ENCODE measurements at places on chromosomes 4 and X.

DNA sequence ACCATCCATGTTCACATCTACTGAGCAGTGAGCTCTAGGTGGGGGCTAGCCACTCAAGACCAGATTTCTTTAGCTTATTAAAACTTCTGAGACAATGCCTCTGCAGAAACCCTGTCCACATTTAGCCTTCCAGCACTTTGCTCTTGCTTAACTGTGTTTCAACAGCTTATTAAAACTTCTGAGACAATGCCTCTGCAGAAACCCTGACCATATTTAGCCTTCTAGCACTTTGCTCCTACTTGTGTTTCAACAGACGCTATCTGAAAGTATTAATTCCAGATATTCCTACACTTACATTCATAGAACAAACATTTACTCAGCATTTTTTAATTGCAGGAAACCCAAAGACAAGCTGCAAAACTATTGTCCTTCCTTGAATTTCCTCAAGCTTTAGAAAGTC is 91.9 kb downstream of the SEL1L3 start:
- no peak for DNase-seq

- no peak for DNase-seq
Observed at GRCh38 chr4:11720292-11720691, 291.6 kb upstream of the HS3ST1 start.

DNA sequence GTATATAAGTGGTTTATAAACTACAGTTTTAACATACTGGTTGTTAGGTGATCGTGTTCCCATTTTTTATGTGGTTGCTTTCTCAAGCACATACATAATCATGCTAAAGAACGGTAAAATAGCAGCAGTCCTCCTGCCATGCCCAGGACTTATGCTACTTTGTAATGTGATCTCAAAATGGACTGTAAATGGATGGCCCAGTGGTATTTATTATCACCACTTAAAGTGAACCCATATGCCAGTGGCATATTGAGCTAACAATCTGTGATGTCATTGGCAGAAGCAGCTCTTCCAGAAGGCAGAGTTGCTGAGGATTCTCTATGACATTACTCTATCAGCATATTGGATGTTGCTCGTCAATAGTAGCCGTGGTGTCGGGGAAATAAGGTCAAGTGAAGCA is 28.6 kb downstream of the ANK2 start:
- no peak for DNase-seq

- no peak for DNase-seq
Observed at GRCh38 chr4:7166981-7167700, 25.2 kb upstream of the SORCS2 start.

- no peak for DNase-seq
Observed at GRCh38 chrX:49139713-49140112, 16.2 kb upstream of the GPKOW start.

GRCh38 chrX:41473936-41474725 is 27.0 kb downstream of the NYX start:
- no peak for DNase-seq

- DNase-seq: no peak
Observed at GRCh38 chr4:118289794-118290193, 63.0 kb downstream of the PRSS12 start.

GRCh38 chrX:45824471-45824870 is 623.8 kb upstream of the DIPK2B start:
- peak; percentile 29 for DNase-seq

- DNase-seq: no peak
Observed at GRCh38 chrX:21412029-21412428, 37.8 kb downstream of the CNKSR2 start.

DNA sequence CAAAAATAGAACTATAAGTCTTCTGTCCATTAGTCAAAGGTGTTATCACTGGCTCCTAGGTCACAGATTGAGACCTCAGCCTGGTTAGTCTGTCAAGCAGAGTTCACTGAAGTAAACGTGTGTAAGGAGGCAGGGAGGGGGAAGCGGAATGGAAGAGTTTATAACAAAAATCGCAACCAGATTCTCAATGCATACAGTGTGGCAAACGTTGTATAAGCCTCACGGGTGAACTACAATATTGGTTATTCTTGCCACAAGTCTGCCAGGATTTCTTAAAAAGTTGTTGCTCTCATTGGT is 114.8 kb downstream of the AMELX start:
- no peak for DNase-seq

DNA sequence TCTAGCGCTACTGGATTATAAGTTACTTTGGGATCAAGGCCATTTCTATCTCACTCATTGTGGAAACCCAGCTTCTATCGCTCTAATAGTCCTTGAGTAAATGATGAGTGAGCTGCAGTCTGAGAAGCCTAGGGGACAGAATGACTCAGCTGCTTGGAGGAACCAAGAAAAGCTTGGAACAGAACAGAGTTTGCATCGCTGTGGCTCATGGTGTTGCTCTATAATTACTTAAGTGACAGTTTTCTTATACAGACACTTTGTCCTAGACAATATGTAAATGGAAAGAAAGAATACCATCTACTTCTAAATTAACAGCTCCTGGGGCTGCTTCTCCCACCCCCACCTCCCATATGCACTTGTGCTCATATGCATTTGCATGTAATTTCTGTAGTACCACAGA is 156.9 kb downstream of the SLIT2 start:
- no peak for DNase-seq

- DNase-seq: no peak
Observed at GRCh38 chrX:18961686-18962085, 22.2 kb downstream of the PHKA2 start.

DNA sequence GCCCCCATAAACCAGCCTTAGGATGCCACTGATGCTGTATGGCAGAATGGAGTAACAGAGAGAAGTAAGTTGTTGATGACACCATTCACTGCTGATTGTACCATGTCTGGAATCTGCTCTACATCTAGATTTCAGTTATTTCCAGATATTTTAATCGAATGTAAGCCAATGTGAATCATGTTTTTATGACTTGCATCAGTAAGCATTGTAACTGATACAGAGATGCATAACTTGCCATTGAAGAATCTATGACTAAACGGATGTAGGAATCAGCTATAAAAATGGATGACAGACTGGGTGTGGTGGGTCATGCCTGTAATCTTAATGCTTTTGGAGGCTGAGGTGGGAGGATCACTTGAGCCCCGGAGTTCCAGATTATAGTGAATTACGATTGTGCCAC is 161.0 kb upstream of the GATB start:
- DNase-seq: no peak

Data from glutamatergic neuron (in vitro differentiated cells).